Stimulated activated CD8-positive, alpha-beta memory T cell treated with anti-CD3 and anti-CD28 coated beads, Interleukin-2, amount 100 ng/mL, for 1 hour (primary cell): ENCODE measurements at places on chromosomes 4 and X.

- DNase-seq, result no peak
Measured at GRCh38 chrX:117291760-117292159, 824.9 kb downstream of the KLHL13 start.

DNA sequence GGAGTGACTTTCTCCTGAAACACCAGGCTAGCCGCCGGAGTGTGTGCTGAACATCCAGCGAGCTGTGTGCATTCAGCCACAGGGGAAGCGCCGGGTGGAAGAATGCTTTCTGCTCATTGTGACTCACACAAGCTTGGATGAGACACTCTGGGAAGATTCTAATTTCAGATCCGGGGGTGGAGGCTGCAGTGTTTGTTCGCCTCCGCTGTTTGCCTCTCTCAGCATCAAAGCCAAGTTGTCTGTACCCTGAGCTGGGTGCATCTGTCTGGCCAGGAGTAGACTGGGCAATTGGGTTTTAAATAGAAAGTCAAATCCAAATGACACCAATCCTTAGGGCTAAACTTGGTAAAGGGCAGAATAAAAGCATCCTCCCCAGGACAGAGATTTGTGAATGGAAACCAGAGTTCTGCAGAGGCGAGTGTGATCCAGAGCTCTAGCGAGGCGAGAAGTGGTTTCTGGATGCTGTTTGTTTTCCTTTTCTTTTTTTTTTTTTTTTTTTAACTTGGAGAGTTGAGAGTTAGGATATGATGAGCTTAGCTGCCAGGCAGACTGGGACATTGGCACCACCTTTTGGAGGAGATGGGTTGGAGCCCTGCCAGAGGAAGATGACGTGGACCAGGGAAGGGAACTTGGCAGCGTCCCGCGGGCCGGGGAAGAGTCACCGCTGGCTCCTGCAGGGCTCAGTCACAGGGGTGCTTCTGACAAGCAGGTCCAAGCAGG lies 196.0 kb upstream of the PSAPL1 start:
- no peak for DNase-seq

- no peak for DNase-seq
Measured at GRCh38 chrX:148914783-148915182, 414.4 kb downstream of the AFF2 start.

- DNase-seq, result no peak
Measured at GRCh38 chr4:56348576-56348975, 38.7 kb downstream of the AASDH start.

DNA sequence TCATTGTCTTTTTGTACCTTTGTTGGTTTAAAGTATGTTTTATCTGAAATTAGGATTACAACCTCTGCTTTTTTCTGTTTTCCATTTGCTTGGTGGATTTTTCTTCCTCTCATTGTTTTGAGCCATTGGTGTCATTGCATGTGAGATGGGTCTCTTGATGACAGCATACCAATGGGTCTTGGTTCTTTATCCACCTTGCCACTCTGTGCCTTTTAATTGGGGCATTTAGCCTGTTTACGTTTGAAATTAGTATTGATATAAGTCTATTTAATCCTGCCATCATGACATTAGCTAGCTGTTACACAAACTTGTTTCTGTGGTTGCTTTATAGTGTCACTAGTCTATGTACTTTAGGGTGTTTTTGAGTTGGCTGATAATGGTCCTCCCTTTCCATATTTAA lies 145.7 kb downstream of the GUCY2F start:
- no peak for DNase-seq

GRCh38 chr4:165760182-165760581 lies 112.9 kb upstream of the TLL1 start:
- DNase-seq, result no peak

- DNase-seq, result no peak
Measured at GRCh38 chr4:71691416-71692073, 92.3 kb downstream of the GC start.

DNA sequence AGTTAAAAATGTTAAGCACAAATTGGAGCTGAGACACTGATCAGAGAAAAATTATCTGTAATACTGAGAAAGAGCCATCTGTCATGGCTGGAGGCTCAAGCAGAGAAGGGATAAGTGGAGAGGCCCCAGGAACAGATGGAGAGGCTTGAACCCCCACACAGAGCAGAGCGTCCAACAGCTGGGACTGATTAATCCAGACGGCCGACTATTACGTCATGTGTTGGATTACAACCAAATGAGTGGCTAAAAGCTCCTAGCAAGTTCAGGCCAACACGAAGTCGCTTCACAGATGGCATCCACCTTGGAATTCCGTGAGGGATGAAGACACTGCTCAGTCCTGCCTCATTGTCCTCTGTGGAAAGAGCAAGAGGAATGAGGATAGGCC lies 57.7 kb upstream of the ATXN3L start:
- DNase-seq, result no peak

- DNase-seq, result no peak
Measured at GRCh38 chr4:118270492-118270891, 82.3 kb downstream of the PRSS12 start.

- no peak for DNase-seq
Measured at GRCh38 chr4:163612762-163613161, 118.3 kb downstream of the TMA16 start.

GRCh38 chrX:10631416-10632145 lies 11.2 kb upstream of the MID1 start:
- DNase-seq, result no peak

DNA sequence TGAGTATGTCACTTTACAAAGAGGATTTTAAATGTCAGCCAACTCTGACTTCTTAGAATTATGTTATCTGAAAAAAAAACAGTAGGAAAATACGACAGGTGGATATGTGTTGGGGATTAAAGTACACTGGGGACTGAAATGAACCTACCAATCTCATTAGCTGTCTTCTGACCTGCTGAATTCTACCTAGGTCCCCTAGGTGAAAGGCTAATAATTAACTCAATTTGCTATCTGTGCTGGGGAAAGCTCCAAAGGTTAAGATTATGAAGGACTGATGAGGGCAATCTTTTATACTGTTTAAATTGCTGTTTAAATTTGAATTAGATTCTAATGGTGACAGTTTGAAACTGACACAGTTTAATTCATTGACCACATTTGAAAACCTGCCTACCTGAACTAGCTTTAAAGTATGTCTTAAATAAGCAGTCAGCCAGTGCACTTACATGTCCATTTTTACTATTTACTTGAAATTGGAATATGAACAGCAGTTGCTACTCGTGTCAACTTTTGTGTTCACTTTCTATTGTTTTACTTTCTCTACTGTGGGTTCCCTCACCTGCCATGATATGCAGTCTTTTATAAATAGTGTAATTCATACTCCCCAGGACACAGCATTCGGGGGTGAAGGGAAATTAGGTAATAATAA lies 977.3 kb downstream of the C4orf33 start:
- DNase-seq, result no peak

- DNase-seq, result no peak
Measured at GRCh38 chr4:21191317-21191716, 491.1 kb downstream of the PACRGL start.

GRCh38 chrX:53251307-53251706 lies 26.3 kb upstream of the KDM5C start:
- DNase-seq, result no peak

DNA sequence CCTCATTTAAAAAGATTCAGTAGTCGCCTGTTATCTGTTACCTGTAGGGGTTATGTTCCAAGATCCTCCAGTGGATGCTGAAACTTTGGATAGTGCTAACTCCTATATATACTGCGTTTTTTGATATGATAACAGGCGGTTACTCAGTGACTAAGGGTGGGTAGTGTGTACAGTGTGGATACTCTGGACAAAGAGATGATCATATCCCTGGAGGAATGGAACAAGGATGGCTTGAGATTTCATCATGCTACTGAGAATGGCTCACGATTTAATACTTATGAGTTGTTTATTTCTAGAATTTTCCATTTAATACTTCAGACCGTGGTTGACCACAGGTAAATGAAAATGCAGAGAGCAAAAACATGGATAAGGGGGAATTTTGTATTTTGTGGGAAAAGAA lies 21.5 kb downstream of the FAM47E start:
- DNase-seq, result no peak

DNA sequence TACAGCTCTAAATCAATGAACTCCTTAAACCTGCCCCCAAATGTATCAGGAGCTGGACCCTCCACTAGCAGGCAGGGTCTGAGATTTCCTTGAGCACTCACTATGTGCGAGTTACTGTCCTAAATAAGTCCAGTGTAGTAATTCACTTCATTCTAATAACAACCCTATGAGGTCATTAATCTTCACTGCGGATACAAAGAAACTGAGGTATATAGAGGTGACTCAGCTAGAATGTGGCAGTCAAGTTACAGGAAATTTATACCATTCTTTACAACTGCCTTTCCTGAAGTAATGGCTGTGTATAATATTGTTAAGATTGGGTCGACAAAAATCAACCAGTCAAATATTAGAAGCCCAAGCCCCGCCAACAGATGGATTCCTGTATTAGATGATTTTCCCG lies 473.9 kb upstream of the FTHL17 start:
- no peak for DNase-seq

DNA sequence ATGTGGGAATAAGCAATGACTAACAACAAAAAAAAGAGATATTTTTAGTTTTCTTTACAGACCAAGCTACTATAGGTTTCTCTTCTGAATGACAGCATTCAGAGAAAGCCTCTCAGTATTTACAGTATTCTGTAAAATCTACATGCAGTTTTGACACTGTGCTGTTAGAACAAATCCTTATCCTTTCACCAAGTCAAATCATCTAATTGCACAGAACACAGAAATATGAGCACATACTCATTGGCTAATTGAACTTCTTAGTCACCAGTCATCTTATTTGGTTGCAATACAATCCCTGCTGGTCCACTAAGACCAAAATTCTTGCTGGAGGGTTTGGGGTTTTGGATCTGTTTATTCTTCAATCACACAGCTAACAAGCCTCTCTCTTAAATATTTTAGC lies 5.7 kb downstream of the ACOT9 start:
- no peak for DNase-seq

DNA sequence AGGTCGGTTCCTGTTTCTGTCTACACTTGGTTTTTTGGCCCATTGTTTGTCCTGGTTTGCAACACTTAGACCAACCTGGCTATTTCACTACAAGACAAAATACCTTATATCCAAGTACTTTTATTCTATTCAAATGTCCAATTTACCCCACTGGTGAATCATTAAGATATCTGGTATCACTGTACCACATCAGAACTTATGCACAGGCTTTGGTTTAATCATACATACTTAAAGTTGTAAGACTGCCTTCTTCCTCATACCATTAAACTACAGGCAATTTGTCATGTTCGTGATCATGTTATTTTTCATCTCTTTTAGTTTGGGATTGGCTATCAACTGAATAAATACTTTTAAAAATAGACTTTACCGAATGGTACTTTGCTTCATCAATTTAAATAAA lies 53.0 kb upstream of the ATOH1 start:
- no peak for DNase-seq

DNA sequence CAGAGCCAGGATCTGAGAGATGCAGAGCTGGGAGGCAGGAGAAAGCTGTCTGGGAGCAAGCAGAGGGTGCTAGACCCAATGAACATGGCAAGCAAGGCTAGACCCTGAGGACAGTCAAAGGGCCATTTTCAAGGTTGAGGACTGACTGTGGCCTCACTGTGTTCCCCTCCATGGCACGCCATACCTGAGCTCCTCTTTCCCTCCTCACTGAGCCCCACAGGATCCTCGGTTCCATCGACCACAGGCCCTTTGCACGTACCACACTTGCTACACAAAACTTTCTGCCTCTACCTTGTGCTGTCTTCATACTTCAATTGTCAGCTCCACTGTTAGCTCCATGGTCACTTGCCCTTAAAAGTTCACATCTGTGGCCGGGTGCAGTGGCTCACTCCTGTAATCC lies 45.5 kb upstream of the CD99 start:
- DNase-seq, result no peak

GRCh38 chr4:10200869-10201268 lies 84.3 kb upstream of the WDR1 start:
- DNase-seq, result no peak

GRCh38 chr4:26583538-26583864 lies 383 bp upstream of the TBC1D19 start:
- DNase-seq, result no peak

- no peak for DNase-seq
Measured at GRCh38 chr4:11598591-11598990, 169.9 kb upstream of the HS3ST1 start.

DNA sequence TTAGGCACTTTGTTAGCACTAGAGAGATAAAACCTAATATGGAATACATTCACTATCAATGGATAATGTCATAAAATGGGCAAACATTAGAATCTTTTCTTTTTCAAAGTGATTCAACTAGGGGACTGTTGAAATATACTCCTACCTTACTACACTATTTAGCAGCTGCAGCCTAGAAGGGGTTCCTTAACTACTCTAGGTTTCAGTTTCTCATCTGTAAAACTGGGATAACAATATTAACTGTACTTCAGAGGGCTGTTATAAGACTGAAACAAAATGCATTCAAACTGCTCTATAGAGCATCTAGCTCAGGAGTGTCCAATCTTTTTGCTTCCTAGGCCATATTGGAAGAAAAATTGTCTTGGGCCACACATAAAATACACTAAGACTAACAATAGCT lies 147.4 kb downstream of the CDS1 start:
- no peak for DNase-seq

GRCh38 chr4:156193106-156193505 lies 239.4 kb upstream of the CTSO start:
- no peak for DNase-seq

DNA sequence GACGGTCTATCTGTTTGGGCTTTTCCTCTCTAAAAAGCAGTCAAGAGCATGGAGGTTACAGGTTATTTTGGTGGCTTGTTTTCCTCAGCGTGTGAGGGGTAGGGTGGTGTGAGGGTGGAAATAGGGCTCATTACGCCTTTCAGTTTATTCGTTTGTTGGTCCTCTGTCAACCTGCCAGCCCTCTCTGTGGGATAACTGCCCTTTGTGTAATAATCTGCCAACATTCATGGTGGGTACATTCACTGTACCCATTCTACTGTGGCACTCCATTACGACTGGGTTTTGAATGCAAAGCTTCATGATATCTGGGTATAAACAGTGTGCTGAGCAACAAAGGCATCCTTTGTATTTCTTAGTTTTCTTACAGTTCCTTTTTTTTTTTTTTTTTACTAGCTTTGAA lies 136.4 kb downstream of the ADGRL3 start:
- DNase-seq, result no peak

DNA sequence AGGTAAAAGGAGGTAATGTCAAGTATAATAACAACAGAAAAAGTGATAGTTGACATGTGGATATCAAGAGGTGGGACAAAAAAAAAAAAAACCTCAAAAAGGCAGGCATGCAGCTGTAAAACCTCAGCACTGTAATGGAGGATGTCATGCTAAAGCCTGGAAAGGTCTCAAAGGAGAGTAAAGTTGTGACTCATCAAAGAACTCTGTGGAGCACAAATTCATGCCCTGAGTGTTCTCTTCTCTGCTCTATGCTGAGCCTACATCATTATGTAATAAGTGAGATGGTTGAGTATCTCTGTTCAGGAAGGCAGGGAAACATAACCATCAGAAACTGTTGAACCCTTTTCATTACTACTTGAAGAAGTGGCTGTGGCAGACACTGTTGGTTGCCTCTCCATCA lies 597.8 kb downstream of the BCOR start:
- DNase-seq, result no peak

DNA sequence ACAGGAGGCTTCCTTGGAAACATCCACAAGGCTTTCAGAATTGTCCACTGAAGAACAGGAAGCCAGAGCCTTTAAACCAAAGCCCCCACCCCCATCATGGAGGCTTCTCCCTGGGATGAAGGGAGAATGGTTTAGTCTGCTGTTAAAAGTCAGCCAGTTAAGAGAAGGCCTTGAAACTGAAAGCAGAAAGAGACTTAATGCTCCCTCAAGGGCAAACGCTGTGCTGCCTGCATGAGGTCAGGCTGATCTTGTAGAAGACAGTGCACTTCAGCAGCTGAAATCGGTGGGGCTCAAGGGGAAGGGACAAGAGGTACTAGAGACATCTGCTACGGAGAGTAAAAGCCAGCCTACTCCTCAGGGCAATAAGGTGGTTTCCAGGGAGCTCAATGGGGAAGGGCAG lies 69.0 kb downstream of the HPRT1 start:
- no peak for DNase-seq
